ENCODE measurements at places on chromosomes 1 and 21. TPM values are rescaled to one million over a fixed set of nuclear protein-coding genes. Genes with fewer than 3 reads are reported as not detected.

CNST gene
- 4.9 TPM for total RNA-seq

LCE1C gene
- not detected for total RNA-seq

CFH gene
- 33.3 TPM for total RNA-seq

TFF3 gene
- total RNA-seq: 9.6 TPM

BLACAT1 gene
- total RNA-seq: 1.3 TPM

GCSAML gene
- not detected for total RNA-seq

PRR9 gene
- not detected for total RNA-seq

Measured in airway epithelial cell (primary cell).